Airway epithelial cell (primary cell): ENCODE measurements at places on chromosomes 12 and 14. TPM values are rescaled to one million over a fixed set of nuclear protein-coding genes. Genes with fewer than 3 reads are reported as not detected.

Gene PNP
- 128 and 138 TPM in 2 replicates for total RNA-seq

Gene FBXO21
- total RNA-seq: 41.2 and 45.6 TPM in 2 replicates

Gene TMEM119
- 0.05 and 0.35 TPM in 2 replicates for total RNA-seq

Gene DIO2
- total RNA-seq: under 0.01 TPM in 1 of 2 replicates, not detected in the other

Gene OR10G3
- not detected in 2 replicates for total RNA-seq

Gene KLRC3
- 0.79 and 0.99 TPM in 2 replicates for total RNA-seq

Gene NEUROD4
- total RNA-seq: not detected in 2 replicates
